ENCODE measurements at places on chromosomes 12 and 14. TPM values are rescaled to one million over a fixed set of nuclear protein-coding genes. Genes with fewer than 3 reads are reported as not detected.

Gene KLHL33
- total RNA-seq: under 0.01 TPM

Gene IL31
- not detected for total RNA-seq

Gene KRT74
- total RNA-seq: not detected

Gene RASSF8
- 85.9 TPM for total RNA-seq

Gene FOXN4
- total RNA-seq: not detected

Gene KRT73
- not detected for total RNA-seq

Gene HOXC12
- not detected for total RNA-seq

Gene LYZ
- total RNA-seq: not detected

Gene CCDC196
- total RNA-seq: not detected

Gene PTMS
- total RNA-seq: 36.8 TPM

All from melanocyte of skin (primary cell).